ENCODE measurements at places on chromosomes 7 and 10.
A peak's percentile ranks its signal among the peaks of the same experiment; 100 is the strongest.

DNA sequence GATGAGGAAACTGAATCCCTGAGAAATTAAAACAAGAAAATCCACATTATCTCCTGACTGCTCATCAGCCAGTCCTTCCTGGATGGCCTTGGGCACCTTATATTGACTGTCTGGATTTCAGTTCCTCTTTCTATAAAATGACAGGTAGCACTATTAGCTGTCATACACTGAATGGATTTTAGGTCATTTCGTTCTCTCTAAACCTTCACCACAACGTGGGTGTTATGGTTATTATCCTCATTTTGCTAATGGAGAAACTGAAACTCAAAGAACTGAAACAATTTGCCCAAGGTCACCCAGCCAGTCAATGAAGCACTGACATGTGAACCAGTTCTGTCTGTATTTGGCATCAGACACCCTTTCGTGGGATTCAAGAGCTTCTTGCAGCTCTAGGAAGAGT is 193.8 kb downstream of the CYP26A1 start:
- peak; percentile 88 for DNase-seq

DNA sequence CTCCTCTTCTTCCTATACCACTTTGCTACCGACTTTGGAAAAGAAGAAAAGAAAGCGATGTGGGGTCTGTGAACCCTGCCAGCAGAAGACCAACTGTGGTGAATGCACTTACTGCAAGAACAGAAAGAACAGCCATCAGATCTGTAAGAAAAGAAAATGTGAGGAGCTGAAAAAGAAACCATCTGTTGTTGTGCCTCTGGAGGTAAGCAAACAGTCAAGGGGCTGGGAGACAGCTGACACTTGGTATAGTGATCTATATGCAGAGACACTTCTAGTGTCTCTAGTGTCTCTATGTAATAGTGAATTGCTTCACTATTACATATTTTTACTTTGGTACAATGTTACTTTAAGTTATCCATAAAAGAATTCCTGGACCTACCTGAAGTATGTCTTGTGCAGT is 13.9 kb downstream of the TET1 start:
- no peak for DNase-seq

GRCh38 chr10:78911533-78912340 is 157.0 kb upstream of the ZMIZ1 start:
- DNase-seq: no peak

DNA sequence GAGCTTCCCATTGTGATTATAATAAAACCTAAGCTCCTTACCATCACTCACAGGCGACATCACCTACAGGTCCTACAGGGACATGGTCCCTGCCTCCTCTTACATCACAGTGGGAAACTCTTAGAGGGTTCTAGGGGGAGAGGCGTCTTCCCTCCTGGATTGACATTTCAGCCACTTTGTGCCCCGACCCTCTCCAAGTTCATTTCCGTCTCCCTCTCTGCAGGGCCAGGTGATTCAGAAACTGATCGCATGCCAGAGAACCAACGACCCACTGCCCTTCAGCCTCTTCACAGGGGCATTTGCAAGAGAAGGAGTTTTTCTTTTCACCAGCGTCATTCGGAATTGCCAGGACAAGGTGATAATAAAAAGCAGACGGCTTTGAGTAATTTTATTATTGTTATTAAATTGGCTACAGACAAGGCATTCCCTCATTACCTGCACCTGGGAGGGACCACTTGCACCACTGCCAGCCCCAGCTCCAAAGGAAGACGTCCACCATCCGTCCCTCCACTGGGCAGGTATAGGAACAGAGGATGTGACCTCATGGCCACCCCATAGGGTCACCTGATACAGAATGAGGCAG is 85.8 kb upstream of the CUX1 start:
- DNase-seq: no peak

DNA sequence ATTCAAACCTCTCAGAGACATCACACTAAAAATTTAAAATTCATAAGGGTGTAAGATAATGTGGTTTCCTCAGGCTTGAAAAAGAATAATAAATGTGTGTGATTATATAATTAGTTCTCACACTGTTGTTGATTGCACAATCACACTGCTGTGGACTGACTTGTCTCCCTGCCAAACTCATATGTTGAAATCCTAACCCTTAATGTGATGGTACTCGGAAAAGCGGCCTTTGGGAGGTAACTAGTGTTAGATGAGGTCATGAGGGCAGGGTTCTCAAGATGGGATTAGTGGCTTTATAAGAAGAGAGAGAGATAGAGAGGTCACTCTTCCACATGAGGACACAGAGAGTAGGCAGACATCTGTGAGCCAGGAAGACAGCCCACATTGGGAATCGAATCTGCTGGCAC is 128.5 kb upstream of the COL1A2 start:
- DNase-seq: no peak

DNA sequence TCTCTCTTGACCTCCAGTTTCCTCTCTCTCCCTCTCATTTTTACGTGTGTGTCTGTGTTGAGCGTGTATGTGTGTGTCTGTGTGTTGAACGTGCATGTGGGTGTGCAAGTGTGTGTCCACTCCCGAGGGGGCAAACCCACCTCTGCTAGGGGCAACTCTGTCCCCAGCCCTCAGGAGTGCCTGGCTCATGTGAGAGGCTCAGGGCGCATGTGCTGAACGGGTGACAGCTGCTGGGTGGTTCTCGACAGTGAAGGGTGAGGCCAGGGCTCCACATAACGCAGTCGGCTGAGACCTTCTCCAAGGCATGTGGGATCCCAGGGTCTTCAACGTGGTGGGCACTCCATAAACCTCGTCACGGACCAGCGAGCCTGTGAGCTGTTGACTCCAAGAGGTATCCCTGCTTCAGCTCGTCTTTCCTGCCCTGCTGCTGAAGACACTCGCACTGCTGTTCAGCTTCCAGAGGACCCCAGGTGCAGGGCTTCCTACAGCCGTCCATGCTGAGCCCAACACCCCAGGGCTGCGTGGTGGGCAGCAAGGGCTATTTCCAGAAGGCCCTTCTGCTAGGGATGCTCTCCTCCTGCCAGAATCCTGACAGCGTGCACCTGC is 361.6 kb upstream of the SHH start:
- no peak for DNase-seq

DNA sequence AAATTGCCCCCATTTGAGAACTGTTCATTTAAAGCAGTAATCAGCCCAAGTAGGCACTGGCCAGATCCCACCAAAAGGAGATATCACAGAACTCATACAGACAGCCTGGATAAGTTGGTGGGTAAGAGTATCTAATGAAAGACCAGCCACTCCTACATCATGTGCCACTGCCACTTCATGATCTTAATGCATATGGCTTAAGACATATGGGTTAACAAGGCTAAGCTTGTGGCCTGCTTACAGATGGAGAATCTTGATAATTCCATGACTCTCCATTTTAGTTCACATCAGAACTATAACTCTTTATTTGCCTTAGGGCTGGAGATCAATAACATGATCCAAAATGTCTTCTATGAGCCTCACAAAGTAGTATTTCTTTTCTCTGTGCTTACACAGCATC is 6.8 kb upstream of the IFIT1B start:
- DNase-seq: no peak

DNA sequence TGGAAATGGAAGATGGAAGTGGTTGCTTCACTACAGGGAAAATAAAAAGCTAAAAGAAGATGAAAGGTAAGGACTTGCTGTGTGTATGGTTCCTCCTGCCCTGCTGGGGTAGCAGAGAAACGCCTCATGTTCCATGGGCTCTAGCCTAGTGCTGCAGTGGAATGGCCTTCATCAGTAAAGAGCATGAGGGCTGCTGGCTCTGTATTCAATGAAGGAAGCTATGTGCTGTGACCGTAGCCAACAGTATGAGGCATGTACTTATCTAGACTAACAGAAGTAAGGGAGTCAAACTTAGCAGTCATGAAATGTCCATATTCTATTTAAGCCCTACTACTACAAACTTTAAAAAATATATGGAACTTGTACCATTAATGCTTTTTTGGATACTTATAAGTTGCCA is 54.3 kb downstream of the GDI2 start:
- DNase-seq: no peak

DNA sequence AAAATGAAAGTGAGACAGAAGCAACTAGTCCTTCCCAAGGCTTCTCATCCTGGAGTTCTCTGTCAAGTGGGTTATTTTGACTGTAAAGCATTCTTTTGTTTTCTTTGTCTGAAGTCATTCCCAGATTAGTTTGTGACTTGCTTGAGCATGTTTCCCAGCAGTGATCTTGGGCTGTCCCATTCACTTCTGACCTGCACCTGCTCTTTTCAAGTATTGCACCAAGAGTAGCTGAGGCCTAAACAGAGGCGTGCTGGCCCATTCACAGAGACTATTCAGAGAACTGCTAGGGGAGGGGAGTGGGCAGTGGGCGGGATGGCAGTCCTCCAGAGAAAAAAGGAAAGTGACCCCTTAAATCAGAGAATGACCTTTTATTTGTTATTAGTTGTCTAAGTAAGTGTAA is 61.3 kb downstream of the CACNA2D1 start:
- DNase-seq: no peak

DNA sequence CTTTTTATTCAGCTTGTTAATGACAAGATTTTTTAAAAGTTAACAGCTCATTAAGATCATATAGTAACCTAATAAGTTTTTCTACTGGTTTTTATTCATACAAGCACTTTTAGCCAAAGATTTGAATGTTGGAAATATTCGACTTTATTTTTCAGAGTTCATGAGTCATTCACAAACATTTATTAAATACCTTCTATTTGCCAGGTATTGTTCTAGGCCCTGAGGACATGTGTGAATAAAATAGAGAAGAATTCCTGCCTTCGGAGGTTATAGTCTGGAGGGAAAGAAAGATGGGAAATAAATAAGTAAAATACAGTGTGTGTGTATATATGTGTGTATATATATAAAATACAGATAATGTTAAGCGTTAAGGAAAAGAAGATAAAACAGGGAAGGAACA is 31.5 kb downstream of the BTAF1 start:
- no peak for DNase-seq
